ENCODE measurements at places on chromosomes 5 and 9.

- H3K4me1 ChIP-seq = no peaks in the 10 kb centered on the region
- H3K4me3 ChIP-seq = no peak overlapping the region
Observed at GRCh38 chr5:41940641-41941040, 15.6 kb downstream of the FBXO4 start.

GRCh38 chr9:107142896-107143603, 140.0 kb upstream of the RAD23B start:
- H3K27ac ChIP-seq = no peak overlapping the region
- peaks cover 22% of the 10 kb centered on the region for H3K4me1 ChIP-seq
- H3K36me3 ChIP-seq = no peaks in the 10 kb centered on the region
- no peak overlapping the region for H3K4me3 ChIP-seq

DNA sequence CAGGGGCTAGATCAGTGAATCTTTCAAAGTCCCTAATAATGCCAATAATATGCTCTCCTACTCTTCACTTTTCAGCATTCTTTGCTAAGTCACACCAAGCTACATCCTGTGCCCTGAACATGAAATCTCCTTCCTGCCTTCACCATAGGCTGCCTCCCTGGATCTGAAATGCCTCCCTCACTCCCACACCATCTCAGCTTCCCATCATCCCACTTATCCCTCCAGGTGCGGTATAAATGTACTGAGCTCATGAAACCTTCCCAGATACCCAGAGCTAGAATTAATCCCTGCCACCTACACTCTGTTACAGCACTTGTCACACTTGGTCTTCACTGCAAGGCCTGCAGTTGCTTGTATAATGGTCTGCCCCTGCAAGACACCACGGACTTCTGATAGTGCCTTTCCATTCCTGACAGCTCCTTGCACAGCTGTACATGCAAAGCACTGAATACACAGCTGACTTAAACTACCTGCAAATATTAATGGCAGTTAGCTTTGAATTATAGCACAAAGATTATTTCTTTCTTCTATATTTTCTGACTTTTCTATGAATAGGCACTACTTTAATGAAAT, 250.4 kb downstream of the EBF1 start:
- H3K27me3 ChIP-seq = no peaks in the 10 kb centered on the region
- no peak overlapping the region for H3K4me3 ChIP-seq
- no peak for DNase-seq

GRCh38 chr5:952597-953271, 55.9 kb upstream of the NKD2 start:
- no peak overlapping the region for H3K27ac ChIP-seq
- DNase-seq = no peak
- H3K36me3 ChIP-seq = no peaks in the 10 kb centered on the region
- H3K4me1 ChIP-seq = peaks cover 24% of the 10 kb centered on the region
- H3K27me3 ChIP-seq = peaks cover 39% of the 10 kb centered on the region
- no peak overlapping the region for H3K4me3 ChIP-seq

DNA sequence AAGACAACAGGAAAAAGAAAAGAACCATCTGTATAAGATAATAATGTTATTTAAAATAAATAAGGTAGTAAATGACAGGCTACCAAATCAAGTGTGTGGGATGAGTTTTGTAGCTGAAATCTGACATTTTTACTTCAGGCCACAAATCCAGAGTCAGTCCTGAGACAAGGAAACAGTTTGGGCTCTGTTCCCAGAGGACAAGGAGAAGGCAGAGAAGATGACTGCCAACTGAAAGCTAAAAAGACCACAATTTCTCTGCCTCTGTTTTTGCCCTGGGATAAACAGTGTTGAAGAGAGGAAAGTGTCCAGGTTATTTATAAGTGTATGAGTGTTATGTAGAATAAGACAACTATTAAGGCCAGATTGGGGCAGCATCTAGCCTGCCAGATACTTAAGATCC, 180.5 kb downstream of the NFIB start:
- H3K27ac ChIP-seq = no peak overlapping the region
- peaks cover 22% of the 10 kb centered on the region for H3K36me3 ChIP-seq
- DNase-seq = no peak

DNA sequence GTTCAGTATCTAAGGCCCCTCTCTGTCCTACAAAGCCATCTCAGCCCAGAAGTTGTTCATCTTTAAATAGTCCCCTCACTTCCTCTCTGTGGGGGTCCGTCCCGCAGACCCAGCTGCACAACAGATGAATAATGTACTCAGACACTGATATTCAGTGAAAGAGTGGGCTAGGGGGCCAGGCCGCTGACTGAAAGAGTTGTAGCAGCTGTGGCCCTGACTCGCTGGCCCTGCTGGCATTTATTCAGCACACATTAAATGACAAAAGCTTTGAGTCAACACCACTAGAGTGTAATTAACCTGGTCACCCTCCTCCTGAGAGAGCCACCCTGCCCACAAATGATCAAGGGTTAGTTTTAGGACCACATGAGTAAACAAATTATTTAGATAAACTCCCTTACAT, 76.3 kb downstream of the MED10 start:
- H3K4me3 ChIP-seq = no peak overlapping the region
- no peaks in the 10 kb centered on the region for H3K27me3 ChIP-seq
- H3K4me1 ChIP-seq = no peaks in the 10 kb centered on the region
- DNase-seq = no peak
- no peak overlapping the region for H3K27ac ChIP-seq

- H3K36me3 ChIP-seq = no peaks in the 10 kb centered on the region
- no peak overlapping the region for H3K4me3 ChIP-seq
- no peaks in the 10 kb centered on the region for H3K27me3 ChIP-seq
- peak overlapping the region; percentile 81 for H3K27ac ChIP-seq
- peaks cover 7% of the 10 kb centered on the region for H3K4me1 ChIP-seq
- DNase-seq = peak; percentile 92
Observed at GRCh38 chr9:684941-685340, 156.6 kb upstream of the DMRT1 start.

GRCh38 chr5:162372256-162372655, 304.7 kb downstream of the GABRG2 start:
- H3K27me3 ChIP-seq = no peaks in the 10 kb centered on the region
- no peak overlapping the region for H3K27ac ChIP-seq
- H3K4me1 ChIP-seq = no peaks in the 10 kb centered on the region
- H3K36me3 ChIP-seq = no peaks in the 10 kb centered on the region
- H3K4me3 ChIP-seq = no peak overlapping the region

DNA sequence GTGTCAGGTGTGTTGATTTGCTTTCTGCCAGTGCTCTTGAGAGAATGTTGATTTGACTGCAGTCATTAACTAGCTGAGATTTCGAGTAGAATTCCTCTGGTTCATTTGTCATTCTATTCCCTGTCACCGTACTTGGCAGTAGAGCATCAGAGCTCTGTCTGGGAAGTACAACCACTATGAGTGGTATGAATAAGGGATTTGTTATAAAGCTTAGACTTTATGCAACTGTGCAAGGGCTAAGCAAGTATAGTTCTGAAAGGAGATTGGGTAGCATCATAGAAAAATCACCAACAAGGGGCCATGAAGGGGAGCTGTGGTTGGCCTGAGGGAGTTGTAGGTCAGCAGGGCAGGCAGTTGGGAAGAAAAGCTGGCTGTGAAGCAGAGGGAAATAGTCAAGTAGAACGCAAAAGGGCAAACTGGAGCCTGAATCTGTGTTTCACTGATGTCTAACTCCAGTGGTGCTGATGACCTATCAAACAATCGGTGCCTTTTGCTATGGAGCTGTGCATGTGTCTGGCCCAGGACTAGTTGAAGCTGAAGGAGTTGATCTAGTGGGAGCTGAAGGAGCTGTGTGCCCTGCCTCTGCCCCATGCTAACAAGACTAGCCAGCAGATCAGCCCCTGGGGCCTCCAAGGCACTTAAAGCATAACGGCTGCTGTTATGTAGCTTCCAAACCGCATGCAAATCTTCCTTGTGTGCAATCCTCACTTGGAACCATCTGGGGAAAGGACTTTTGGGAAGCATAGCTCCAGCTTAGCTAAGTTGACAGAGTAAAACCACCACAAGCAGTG, 110.0 kb downstream of the SLC28A3 start:
- DNase-seq = no peak
- H3K4me3 ChIP-seq = no peak overlapping the region
- no peaks in the 10 kb centered on the region for H3K36me3 ChIP-seq
- peaks cover 13% of the 10 kb centered on the region for H3K4me1 ChIP-seq

DNA sequence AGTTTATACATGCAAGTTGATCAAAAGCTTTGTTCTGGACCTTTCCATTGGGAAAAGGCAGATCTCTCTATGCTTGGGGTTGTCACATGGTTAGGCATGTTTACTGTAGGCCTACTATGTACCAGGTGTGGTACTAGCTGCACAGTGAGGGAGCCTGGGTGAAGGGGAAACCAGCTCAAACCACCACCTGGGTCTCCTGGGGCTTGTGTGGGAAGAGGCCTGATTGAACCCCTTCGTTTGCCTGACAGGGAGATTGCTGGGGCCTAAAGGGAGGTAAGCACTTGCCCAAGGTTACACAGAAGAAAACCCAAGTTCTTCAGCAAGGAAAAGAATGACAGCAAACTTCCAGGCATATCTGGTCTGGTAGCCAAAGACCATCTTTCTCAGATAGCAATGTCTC, 145.9 kb downstream of the MELK start:
- no peaks in the 10 kb centered on the region for H3K4me1 ChIP-seq
- H3K27me3 ChIP-seq = peaks cover 6% of the 10 kb centered on the region
- no peak for DNase-seq
- no peak overlapping the region for H3K4me3 ChIP-seq
- H3K27ac ChIP-seq = no peak overlapping the region
- H3K36me3 ChIP-seq = no peaks in the 10 kb centered on the region

DNA sequence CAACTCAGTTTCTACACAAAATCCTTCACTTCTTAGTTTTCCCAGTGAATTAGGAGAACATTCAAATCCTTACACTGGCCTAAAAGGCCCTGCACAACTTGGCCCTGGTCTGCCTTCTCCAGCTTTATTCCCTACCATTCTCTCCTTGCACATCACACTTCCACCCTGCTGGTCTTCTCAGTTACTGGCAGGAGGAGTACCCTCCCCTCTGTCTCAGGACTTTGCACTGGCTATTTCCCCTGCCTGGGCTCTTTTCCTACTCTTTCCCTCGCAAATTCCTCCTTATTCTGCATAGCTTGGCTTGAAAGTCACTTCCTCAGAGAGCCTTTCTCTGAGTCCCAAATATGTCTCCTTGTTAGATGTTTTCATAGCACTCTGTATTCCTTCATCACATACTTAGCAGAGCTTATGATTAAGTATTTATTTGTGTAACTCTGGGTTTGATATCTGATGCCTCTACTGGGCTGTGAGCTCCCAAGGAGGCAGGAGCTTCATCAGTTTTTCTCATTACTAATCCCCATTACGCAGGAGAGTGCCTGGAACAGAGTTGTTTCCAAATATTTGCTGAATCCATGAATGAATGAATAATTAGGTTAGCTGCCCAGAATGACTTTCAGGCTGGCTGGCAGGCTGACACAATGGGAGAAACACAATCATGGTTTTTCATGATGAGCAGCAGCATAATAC, 159.8 kb upstream of the KLF9 start:
- no peaks in the 10 kb centered on the region for H3K36me3 ChIP-seq
- peak overlapping the region; percentile 14 for H3K27ac ChIP-seq
- no peak overlapping the region for H3K4me3 ChIP-seq
- peak; percentile 88 for DNase-seq
- peaks cover 5% of the 10 kb centered on the region for H3K4me1 ChIP-seq

DNA sequence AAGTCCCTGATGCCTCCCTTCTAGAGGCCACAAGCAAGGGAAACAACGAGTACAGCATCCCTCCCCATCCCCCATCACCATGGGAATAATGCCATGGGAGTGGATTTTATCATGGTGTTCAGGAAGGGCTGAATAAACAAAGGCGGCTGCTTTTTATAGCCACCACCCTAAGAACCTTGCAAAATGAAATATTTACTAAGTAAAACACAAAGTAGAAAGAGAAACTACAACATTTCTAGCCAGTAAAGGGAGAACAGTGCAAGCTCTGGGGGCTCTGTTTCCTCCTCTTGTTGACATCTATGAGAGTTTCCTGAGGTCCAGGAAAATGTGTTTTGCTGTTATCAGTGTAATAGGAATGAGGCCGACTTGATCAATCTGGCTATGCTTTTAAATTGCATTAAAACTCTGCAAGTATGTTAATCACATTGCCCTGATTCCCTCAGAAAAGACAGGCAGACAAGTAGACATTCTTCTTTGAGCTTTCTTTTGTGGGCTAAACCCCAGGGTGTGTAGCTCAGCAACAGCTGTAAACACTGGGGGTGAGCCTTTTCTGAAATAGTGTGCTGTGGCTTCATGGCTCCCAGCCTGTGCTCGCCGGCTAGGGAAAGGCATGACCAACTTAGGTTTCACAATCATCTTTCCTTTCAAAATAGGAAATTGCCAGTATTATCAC, 31.1 kb downstream of the SV2C start:
- H3K27ac ChIP-seq = no peak overlapping the region
- H3K36me3 ChIP-seq = no peaks in the 10 kb centered on the region

GRCh38 chr5:137306903-137307302, 192.2 kb downstream of the SPOCK1 start:
- DNase-seq = no peak
- H3K27ac ChIP-seq = no peak overlapping the region
- no peaks in the 10 kb centered on the region for H3K36me3 ChIP-seq
- no peaks in the 10 kb centered on the region for H3K27me3 ChIP-seq
- peaks cover 12% of the 10 kb centered on the region for H3K4me1 ChIP-seq

DNA sequence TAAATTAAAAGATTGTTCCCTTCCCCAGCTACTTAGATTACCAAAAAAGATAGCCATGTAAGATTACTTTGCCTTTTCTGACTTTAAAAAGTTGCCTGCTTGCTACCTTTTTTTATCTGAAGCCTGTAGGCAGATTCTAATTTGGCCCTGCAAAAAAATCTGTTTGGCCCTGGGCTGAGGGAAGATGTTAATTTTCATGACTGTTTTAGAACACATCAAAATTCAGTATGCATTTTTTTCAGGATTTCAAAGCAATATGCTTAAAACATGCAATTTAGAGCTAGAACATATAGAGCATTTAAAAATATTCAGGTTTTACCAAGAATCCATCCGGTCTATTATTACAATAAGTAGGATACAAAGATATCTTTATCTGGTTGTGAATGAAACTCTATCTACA, 563.6 kb downstream of the NR2F1-AS1 start:
- no peaks in the 10 kb centered on the region for H3K27me3 ChIP-seq
- DNase-seq = no peak
- no peak overlapping the region for H3K27ac ChIP-seq
- H3K36me3 ChIP-seq = no peaks in the 10 kb centered on the region
- H3K4me3 ChIP-seq = no peak overlapping the region

- peak; percentile 49 for DNase-seq
- H3K36me3 ChIP-seq = no peaks in the 10 kb centered on the region
- no peak overlapping the region for H3K27ac ChIP-seq
- H3K27me3 ChIP-seq = no peaks in the 10 kb centered on the region
- peaks cover 13% of the 10 kb centered on the region for H3K4me1 ChIP-seq
Observed at GRCh38 chr5:67493676-67494075, 297.1 kb upstream of the CD180 start.

GRCh38 chr5:44845777-44846176, 37.0 kb downstream of the MRPS30 start:
- no peaks in the 10 kb centered on the region for H3K36me3 ChIP-seq
- peak; percentile 1 for DNase-seq
- no peak overlapping the region for H3K4me3 ChIP-seq
- no peak overlapping the region for H3K27ac ChIP-seq
- H3K27me3 ChIP-seq = no peaks in the 10 kb centered on the region

DNA sequence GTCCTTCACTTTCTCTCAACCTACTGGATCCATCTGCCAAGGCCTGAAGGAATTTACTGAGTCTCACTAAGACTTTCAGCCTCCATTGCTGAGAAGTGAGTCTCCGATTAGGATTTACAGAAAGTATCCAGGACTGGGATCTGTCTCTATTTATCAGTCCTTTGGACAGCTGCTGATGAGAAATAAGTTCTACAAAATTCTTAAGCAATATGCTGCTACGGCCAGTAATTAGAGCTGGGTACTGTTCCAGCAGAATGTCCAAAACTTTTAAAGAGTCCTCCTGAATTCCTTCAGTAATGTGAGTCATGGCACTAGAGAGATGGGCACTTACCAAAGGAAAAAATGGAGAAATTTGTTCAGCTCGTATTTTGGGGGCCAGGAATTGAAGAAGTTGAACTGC, 5.9 kb downstream of the TEX10 start:
- H3K27me3 ChIP-seq = no peaks in the 10 kb centered on the region
- H3K27ac ChIP-seq = no peak overlapping the region
- H3K4me1 ChIP-seq = no peaks in the 10 kb centered on the region
- peaks cover 6% of the 10 kb centered on the region for H3K36me3 ChIP-seq
- no peak overlapping the region for H3K4me3 ChIP-seq

Data from muscle of leg (tissue), 16 donors.